ENCODE measurements at places on chromosomes 16 and 17.

DNA sequence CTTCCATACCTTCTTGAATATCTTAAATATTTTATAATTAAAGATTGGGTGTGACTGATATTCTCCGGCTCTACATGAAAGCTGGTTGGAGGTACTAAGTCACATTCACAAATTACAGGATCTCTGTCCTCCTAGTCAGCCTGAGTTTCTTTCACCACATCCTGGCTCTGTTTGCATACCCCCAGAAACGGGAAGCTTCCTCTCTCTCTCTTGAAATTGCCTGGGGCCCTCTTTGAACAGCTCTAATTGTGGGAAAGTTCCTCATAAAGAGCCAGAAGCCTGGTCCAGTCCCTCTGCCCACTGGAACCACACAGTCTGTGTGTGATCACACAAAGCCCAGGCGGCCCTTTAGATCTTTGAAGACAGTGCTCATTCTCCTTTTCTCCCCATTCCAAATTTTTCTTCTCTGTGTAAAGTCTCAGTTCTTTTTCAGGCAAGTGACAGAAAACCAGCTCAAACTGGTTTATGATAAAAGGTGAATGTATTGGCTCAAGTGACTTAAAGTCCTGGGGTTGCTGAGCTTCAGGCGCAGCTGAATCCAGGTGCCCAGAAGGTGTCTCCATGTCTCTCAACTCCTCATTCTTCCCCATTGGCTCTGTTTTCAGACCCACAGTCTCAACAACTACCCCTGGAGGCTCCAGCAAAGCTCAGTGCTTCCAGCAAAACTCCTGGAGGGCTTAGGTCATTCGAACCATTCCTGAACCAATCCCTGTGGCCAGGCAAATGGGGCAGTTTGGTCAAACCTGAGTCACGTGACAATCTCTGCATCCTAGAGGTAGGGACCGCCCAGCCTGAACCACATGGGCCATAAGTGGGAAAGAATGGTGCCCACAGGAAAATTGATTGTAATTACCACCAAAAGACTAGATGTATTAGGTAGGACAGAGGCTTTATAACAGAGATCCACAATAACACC is 8.5 kb upstream of the RAI1 start:
- no peak for DNase-seq

DNA sequence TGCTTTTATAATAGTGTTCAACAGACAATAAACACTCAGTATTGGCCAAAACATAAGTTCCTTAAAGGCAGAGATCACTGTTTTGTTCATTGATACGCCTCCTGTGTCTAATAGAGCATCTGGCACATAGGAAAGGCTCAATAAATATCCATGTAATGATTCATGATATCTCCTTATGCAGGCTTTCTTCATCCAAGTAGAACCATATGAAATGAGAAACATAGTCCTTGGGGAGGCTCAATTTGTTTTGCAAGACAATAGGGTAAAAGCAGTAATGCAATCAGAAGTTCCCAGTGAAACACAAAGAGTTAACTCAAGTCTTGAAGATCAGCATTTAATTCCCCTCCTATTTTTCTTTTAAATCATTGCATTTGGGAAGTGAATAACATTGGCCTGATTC is 16.4 kb downstream of the CDH8 start:
- no peak for DNase-seq

GRCh38 chr16:23670137-23670776 is 8.4 kb upstream of the PLK1 start:
- DNase-seq: no peak

- no peak for DNase-seq
Observed at GRCh38 chr17:79932451-79933306, 93.4 kb upstream of the CBX4 start.

All from anterior cingulate cortex (tissue), 58 donors.